A549 treated with DMSO at 1 μM for 4 hours (cell line): ENCODE measurements at places on chromosomes 16 and 17. TPM values are rescaled to one million over a fixed set of nuclear protein-coding genes. Genes with fewer than 3 reads are reported as not detected.

The GPRC5C gene
- total RNA-seq = 61.8 to 88.6 TPM (median 75.6 TPM) in 5 replicates

The ENKD1 gene
- 8.0 to 11.8 TPM (median 10.9 TPM) in 5 replicates for total RNA-seq

The TIMP2 gene
- total RNA-seq = 182 to 238 TPM (median 207 TPM) in 5 replicates

The GRAP gene
- 0.10 to 0.29 TPM (median 0.24 TPM) in 5 replicates for total RNA-seq

The KRT9 gene
- not detected in 5 replicates for total RNA-seq

The SPAG5 gene
- 77.8 to 88.5 TPM (median 81.4 TPM) in 5 replicates for total RNA-seq

The CALB2 gene
- 5.8 to 10.9 TPM (median 7.4 TPM) in 5 replicates for total RNA-seq

The TMEM132E gene
- 0.02 to 0.03 TPM (median 0.02 TPM) in 3 of 5 replicates, not detected in the others for total RNA-seq

The KRTAP4-9 gene
- total RNA-seq = 0.20 TPM in 1 of 5 replicates, not detected in the others

The GPR139 gene
- total RNA-seq = not detected in 5 replicates

The UMOD gene
- total RNA-seq = not detected in 5 replicates

The TP53TG3D gene
- 0.70 to 1.4 TPM (median 1.1 TPM) in 5 replicates for total RNA-seq

The MRM3 gene
- total RNA-seq = 43.0 to 48.8 TPM (median 43.9 TPM) in 5 replicates

The FOXL1 gene
- total RNA-seq = 0.67 to 1.3 TPM (median 0.86 TPM) in 5 replicates

The MYO15B gene
- 45.2 to 59.3 TPM (median 52.1 TPM) in 5 replicates for total RNA-seq

The HSF4 gene
- 10.6 to 19.1 TPM (median 15.0 TPM) in 5 replicates for total RNA-seq

The LRRC37A gene
- 0.40 to 1.1 TPM (median 0.78 TPM) in 5 replicates for total RNA-seq

The CCL17 gene
- total RNA-seq = not detected in 5 replicates
